ENCODE measurements at places on chromosomes 1 and 21. TPM values are rescaled to one million over a fixed set of nuclear protein-coding genes. Genes with fewer than 3 reads are reported as not detected.

DNA sequence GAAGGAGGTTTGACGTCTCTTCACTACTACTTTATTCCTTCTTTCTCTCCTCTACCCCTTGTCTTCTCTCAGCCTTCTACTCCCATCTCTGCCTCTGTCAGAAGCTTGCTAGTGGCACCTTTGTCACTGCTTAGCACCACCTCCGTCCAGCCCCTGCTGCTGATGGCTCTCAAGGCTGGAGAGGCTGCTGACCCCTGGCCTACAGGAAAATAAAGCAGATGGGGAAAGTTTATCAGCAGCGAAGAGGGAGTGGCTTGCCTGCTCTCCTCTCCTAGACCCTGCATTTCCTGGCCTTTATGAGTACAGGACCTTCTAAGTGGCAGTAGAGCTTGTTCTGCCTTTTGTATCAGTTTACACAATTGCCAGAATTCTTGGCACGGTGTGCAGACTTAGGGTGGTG lies 27.0 kb downstream of the PROX1 start:
- no peak for DNase-seq

DNA sequence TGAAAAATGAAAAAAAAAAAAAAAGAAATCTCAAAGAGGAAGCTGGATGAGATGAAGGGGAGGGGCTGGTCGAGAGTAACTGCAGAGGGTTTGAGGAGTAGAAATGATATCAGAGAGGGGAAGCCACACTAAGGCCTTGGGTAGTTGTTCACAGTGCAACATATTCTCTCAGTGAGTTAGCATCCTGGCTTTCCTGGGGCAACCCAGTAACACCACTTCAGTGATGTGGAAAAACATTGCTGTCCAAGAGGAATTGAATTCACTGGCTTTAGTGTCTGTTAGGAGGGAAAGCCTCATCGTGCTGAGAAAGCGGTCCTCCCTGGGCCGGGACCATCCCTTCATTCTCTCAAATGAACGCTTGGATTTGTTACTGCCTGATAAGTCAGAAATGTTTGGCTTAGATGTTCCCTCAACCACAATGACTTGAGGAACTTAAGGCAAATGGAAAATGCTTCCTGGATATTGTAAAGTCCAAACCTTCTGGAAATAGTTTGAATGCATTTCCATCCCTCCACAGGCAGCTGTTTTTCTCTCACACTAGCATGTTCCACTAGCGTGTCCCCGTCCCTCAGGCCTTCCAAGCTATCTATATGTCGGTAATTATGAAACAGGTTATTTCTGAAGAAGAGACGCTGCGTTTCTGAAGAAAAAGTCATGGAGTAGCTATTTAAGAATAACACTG lies 12.2 kb downstream of the TGFB2 start:
- peak; percentile 65 for DNase-seq

DNA sequence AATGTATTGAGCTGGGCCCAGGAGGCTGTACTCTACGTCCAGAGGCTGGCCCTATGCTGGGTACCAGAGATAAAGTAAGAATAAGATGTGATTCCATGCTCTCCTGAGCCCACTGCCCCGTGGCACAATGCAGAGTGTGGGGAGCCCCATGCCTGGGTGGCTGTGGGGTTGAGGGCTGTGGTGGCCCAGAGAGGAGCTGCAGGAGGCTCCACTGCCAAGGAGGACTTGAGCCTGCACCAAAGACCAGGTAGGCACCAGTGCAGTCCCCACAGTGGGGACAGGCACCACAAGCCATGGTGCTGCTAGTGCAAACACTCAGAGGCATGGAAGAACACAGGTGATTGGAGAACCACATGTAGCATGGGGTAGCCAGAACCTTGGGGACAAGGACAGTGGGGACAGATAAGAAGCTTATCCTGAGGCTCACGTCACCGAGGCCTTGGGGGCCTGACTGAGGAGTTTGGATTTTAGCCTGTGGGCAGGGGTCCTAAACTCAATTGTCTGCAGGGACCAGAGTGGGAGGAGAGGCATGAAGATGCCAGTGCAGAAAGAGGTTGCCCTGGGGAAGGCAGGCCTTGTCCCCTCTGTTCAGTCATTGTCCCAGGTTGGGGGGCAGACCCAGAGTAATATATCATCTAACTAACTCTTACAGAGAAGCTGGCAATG lies 21.9 kb upstream of the EPS8L3 start:
- DNase-seq, result no peak

DNA sequence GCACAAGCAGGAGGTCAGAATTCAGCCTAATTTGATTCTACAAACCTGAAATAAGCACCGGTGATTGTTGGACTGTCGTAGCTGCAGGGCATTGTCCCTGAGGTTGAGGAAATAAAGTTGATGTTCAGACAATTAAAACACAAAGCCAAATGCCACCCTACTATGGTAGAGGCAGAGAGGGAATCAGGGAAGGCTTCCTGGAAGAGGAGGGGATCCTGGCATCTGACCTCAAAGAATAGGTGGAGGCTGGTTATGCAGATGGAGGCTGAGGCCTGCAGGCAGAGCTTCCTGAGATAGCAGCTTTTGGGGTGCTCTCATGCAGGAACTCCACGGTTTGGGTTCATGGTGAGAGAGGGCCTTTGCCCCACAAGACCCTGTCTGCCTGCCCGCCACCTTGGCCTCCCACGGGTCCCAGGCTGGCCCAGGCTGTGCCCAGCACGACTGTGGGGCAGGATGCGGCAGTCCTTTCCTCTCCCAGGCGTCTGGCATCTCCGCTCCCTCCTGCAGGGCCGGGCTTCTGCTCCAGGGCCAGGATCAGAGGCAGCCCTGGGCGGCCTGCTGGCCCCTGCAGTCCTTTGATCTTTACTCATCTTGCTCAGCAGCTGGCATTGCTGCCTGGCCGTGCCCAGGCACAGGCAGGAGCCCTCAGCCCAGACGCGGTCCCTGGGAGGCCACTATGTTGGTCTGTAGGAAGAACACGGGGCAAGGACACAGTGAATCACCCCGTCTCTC lies 134.1 kb upstream of the VAMP3 start:
- no peak for DNase-seq

LIX1L gene
- 24.7 TPM for total RNA-seq

- peak; percentile 53 for DNase-seq
Measured at GRCh38 chr21:15826147-15826780, 96.5 kb downstream of the USP25 start.

ADCY10 gene
- total RNA-seq, result 0.15 TPM

- DNase-seq, result no peak
Measured at GRCh38 chr21:22280851-22281250, 1282.6 kb downstream of the NCAM2 start.

GRCh38 chr1:70072231-70072751 lies 133.1 kb downstream of the LRRC40 start:
- DNase-seq, result no peak

DNA sequence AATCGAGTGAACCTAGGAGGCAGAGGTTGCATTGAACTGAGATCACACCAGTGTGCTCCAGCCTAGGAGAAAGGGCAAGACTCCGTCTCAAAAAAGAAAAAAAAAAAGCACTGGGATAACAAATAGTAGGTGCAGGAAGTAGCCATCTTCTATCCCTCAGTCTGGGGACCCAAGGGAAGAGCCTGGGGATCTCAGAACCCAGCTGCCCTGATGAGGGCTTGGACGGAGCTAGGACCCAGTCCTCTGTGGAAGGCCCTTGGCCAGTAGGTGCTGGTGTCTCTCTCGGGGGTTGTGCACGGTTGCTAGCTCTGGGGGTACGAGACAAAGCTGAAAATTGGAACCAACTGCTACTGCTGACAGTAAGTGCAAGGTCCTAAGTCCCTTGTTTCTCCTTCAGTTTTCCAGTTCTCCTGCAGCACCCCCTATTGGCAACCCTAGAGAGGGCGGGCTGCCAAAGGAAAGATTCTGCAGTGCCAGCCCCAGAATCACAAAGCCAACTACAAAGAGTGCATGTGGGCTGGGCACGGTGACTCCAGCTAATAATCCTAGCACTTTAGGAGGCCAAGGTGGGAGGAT lies 57.6 kb upstream of the KIF1B start:
- peak; percentile 60 for DNase-seq

DNA sequence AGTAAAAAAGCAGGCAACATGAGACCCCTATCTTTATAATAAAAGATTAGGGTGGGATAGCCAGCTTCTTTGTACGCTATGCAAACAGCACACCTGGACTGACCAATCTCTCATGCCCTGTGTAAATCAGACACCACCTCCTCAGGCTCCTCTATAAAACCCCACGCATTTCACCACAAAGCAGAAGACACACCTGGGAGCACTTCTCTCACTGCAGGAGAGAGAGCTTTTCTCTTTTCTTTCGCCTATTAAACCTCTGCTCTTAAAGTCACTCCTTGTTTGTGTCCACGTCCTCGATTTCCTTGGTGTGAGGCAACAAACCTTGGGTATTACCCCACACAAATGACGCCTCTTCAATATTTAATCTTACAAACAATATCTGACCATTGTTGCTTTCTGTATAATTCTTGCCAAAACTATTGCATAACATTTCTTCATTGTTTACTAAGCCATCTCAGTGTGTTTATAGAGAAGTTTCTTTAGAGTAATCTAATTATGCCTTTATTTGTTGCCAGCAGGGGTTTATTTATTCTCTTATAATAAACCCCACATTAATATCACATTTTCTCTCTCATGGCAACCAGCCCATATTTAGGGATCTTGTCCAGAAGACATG lies 31.6 kb upstream of the NUF2 start:
- peak; percentile 4 for DNase-seq

GREM2 gene
- total RNA-seq, result not detected

DNA sequence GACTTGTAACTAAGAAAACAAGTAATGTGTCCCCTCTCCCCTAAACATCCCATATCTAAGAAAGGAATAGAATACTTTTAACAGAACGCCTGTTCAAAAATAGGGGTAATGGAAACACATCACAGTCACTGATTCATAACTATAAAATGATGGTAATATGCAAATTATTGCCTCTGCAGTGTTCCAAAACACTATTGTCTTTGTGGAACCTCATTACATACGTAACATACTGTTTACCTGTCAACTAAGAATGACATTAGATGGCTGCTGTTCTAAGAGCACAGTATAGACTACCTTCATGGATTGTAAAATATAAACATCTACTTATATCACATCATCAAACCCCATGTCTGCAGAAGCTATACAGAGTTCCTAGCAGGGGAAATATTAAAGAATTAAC lies 3.4 kb upstream of the BCL2L15 start:
- DNase-seq, result no peak

CACNA1S gene
- total RNA-seq, result not detected

RPF1 gene
- total RNA-seq, result 80.6 TPM

- no peak for DNase-seq
Measured at GRCh38 chr1:203101813-203102634, 16.2 kb upstream of the MYOG start.

CYP4X1 gene
- not detected for total RNA-seq

GRCh38 chr1:237171454-237172117 lies 129.6 kb downstream of the RYR2 start:
- DNase-seq, result no peak

DNA sequence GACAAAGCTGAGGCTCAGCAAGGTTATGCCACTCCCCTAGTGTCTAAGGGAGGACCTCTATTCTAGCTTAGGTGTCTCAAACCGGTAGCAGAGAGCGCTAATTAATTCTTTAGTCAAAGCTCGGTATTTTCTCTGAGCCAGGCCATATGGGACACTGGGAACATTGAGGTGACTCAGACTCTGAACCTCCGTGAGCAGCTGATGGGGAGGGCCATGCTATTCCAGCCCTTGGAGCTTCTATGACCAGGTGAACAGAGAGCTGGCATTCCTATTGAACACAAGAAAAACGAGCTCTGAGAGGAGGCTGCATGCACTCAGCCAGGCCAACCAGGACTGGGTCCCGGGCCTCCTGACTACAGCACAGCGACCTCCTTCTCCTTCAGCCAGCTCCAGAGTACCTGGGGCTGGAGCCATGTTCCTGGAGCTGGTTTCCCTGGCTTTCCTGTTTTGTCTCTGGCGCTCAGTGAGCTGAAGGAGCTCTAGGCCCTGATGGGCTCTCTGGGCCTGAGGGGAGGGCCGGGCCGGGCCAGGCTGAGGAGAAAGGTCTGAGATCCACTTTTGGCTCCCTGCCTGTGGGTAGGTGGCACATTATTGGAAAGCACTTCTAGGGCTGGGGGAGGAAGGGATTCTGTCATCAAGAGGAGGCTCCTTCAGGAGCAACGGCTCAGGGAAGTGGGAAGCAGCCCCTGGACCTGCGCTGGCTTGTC lies 37.0 kb downstream of the SLC9A1 start:
- peak; percentile 66 for DNase-seq

GRCh38 chr21:27422435-27422834 lies 455.5 kb upstream of the ADAMTS5 start:
- DNase-seq, result peak; percentile 60

DNA sequence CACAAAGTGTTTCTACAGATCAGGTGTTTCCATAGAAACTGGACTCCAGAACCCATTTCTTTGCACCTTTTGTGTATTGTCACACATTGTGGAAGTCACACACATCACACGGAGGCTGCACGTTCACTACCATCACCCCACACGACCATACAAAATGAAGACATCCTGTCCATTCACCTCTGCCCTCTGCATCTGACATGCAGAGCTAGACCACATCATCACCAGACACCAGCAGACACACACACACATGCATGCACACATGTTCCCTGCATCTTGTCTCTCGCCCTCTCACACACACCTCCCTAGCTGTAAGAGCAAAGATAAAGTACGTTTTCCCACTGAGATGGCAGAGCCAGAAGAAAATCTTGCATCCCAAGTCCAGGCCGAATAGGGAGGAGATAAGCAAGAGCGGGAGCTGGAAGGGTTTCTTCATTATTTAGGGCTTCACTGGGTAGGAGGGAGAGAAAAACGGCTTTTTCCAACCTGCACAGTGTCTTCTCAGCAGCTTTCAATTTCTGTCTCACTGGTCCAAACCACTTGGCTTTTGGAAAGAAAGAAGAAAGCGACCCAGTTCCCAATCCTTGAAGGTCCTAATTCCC lies 709 bp downstream of the PRELP start:
- DNase-seq, result no peak

- DNase-seq, result peak; percentile 91
Measured at GRCh38 chr21:32499249-32500055, 85.9 kb downstream of the TCP10L start.

- DNase-seq, result peak; percentile 94
Measured at GRCh38 chr1:211613108-211613947, 34.4 kb upstream of the SLC30A1 start.

- DNase-seq, result peak; percentile 30
Measured at GRCh38 chr1:78472851-78473496, 17.8 kb upstream of the PTGFR start.

- no peak for DNase-seq
Measured at GRCh38 chr1:40553017-40553416, 21.6 kb downstream of the ZNF684 start.

DNA sequence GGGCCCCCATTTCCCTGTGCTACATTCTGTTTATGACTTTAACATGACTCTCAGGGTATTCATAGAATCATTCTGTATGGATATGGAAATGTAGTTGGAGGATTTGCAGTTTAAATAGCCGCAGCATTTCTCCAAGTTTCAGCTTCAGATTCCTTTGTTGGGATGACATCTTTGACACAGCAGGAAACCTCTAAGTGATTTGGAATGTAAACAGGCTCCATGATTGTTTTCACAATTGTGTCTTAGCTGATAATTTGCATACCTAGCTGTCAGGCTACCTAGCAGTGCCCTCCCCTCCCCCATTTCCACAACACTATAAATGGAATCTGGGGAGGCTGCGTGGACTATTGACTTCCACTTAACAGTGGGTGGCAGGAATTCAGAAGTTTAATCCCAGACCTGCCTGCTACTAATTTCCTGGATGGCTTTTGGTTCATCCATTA lies 290.2 kb downstream of the HLX start:
- peak; percentile 83 for DNase-seq

- DNase-seq, result no peak
Measured at GRCh38 chr1:113247355-113247754, 143.0 kb upstream of the MAGI3 start.

GRCh38 chr1:78475888-78476610 lies 14.7 kb upstream of the PTGFR start:
- no peak for DNase-seq

L1TD1 gene
- total RNA-seq, result not detected
